NB4 (cell line): ENCODE measurements at places on chromosomes 7 and 10.

GRCh38 chr10:3493621-3494020, 291.4 kb downstream of the KLF6 start:
- no peak for DNase-seq

GRCh38 chr7:115178835-115179234, 256.9 kb downstream of the MDFIC start:
- DNase-seq: no peak

GRCh38 chr10:80414142-80414895, 6.0 kb downstream of the PRXL2A start:
- DNase-seq: no peak

DNA sequence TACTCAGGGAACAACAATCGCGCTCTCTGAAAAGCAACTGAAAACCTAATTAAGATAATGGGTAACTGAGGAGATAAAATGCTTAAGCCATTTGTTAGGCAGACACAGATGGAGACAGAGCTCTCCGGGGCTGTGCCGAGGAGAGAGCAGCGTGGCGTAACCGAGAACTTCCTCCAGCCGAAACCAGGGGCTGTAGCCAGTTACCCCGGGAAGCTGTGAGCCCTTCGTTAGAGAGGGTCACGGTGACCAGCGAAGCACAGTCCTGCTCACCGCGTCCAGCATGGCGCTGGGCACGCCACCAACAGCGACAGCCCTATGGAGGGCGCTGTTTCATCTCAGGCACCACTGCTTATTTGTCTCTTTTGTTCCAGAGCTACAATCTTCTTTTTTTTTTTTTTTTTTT, 16.1 kb downstream of the PAPOLB start:
- peak; percentile 87 for DNase-seq

DNA sequence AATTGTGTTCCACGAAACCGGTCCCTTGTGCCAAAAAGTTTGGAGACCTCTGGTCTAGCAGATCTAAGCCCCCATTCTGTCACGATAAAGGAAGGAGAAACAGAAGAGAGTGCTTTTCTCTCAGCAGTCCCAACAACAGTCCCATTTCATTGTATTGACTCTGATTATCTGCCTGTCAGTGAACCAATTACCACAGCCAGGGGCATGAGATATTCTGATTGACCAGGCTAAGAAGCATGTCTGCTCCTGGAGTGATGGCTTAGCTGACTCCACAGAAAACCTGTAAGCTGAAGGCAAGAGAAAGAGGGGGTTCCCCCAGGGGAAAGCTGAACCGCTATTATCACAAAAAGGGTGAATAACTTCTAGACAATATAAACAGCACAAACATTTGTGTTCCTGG, 765.4 kb downstream of the SORCS1 start:
- no peak for DNase-seq

GRCh38 chr10:12214763-12215218, 18.8 kb downstream of the CDC123 start:
- DNase-seq: peak; percentile 56

- peak; percentile 16 for DNase-seq
These were observed 54.1 kb downstream of the DYNC2I1 start for GRCh38 chr7:158910254-158911053.

- no peak for DNase-seq
These were observed 26.2 kb upstream of the HDAC9 start for GRCh38 chr7:18469316-18469715.

DNA sequence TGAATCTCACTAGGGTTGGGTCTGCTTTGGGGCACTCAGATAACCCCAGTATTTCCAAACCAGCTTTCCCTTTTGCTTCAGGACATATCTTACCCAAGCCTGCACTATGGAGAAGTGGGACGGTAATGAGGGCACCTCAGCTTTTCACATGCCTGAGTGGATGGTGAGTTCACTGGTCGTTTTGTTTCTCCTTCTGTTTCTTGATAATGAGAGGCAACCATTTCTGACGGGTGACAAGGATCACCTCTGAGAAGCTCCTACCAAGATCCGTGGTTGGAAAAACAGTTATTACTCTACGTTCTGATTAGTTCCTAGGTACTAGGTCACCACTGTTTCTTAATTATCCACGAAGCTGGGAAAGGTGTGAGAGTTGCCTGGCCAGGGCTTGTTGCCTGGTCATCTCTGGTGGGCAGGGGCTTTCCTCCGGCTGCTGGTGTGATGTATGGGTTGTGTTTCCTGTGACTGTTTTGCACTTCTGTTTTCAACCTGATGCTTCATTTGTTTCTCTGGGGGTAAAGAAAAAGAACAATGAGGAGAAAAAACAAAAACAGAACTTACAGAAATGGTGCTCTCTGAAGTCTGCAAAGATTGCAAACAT, 65.7 kb upstream of the STRIP2 start:
- DNase-seq: no peak

DNA sequence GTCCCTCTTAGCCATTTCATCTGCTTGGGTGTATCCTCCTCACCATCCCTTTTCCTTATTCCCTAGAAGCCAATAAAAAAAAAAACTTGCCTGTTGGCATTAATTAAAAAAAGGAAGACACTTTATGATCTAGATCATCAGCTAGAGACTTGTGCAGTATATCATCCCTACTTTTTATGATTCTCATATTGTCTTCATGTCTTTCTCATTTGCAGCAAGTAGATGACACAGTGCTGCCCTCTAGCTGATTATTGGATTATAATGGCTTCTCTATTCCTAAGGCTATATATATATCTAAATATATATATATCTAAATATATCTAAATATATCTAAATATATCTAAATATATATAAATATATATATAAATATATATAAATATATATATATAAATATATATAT, 272.4 kb upstream of the LRGUK start:
- DNase-seq: peak; percentile 60

DNA sequence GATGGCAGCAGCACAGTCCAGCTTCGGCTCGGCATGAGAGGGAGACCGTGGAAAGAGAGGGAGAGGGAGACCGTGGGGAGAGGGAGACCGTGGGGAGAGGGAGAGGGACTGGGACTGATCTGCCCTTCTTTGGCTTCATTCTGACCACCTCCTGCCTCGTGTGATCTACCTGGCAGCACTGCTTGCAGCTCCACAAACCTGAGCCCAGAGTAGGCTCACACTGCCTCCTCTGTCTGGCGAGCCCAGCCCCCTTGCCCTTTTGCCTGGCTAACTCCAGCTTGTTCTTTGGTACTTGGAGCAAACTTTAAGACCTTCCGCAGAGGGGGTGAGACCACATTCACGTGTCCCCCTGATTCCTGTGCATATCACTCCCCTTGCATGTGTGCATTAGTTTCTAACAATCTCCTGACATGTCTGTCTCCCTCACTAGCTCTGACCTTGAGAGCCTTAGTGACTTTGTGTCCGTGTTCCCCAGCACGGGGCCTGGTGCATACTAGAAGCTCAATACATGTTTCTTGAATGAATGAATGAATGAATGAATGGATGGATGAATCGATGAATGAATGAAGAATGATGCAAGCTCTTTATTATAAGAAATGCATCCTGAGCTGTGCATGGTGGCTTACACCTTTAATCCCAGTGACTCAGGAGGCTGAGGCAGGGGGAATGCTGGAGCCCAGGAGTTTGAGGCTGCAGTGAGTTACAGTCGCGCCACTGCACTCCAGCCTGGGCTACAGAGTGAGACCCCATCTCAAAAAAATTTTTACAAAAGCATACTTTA, 31.2 kb downstream of the UBTD1 start:
- no peak for DNase-seq

DNA sequence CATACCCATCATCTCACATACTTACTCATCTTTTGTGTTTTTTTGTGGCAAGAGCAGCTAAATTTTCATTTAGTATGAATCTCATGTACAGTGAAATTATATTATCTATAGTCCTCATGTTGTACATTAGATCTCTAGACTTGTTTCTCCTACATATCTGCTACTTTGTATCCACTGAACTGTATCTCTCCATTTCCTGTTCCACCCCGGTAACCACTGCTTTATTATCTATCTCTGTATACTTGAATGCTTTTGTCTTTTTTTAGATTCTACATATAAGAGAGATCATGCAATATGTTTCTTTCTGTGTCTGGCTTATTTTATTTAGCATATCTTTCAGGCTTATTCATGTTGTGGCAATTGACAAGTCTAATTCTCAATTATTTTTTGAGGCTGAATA, 125.1 kb downstream of the ANKRD7 start:
- DNase-seq: no peak

DNA sequence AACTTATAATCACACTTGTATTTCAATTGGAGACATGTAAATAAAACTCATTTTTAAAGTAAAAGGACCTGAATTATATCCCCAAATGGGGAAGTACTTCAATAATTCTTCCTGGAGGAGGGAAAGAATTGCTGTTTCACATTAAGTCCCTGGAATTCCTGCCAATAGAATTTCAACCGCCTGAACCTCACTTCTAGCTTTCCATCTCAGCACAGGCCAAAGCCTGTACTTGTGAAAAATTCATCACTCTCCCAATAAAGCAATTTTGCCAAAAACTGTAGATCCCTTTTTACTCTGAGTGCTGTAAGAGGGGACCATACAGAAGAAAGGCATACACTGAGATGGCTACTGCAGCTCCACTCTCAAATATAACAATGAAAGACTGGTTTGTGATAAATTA, 54.8 kb downstream of the CADPS2 start:
- no peak for DNase-seq

- no peak for DNase-seq
These were observed 488.8 kb upstream of the ZMIZ1 start for GRCh38 chr10:78579995-78580394.

GRCh38 chr7:66583490-66584110, 45.1 kb upstream of the KCTD7 start:
- DNase-seq: peak; percentile 82

DNA sequence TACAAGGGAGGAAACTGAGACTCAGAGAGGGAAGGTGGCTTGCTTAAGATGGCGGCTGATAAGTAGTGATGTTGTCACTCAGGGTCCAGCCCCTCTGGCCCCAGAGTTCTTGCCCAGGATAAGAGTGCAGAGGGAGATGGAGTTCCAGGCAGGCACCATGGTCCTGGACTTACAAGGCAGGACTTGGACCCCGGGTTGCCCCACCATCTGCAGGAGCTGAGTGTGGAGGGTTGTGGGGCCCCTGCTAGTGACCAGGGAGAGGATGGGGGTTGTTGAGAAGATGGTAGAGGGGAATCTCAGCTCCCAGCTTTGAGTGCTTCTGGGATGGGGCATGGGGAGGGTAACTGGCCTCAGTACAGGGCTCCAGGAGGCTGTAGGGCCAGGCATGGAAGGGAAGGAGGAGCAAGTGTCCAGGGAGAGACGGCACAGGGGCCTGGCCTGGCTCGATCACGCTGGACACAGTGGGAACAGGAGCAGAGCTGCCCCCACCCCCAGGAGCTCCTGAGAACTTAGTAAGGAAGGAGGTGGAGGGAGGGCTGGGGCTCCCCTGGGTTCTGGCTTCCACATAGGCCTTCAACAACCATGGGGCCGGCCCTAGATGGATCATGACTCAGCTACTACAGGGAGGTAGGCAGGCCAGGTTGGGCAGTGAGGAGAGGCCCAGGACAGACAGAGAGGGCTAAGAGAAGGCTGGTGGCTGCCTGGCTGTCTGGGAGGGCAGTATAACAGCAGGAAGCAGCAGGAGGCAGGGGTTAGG, 28.2 kb downstream of the PPIF start:
- DNase-seq: peak; percentile 31

GRCh38 chr10:133058331-133059092, 29.2 kb upstream of the ADGRA1 start:
- DNase-seq: peak; percentile 26

DNA sequence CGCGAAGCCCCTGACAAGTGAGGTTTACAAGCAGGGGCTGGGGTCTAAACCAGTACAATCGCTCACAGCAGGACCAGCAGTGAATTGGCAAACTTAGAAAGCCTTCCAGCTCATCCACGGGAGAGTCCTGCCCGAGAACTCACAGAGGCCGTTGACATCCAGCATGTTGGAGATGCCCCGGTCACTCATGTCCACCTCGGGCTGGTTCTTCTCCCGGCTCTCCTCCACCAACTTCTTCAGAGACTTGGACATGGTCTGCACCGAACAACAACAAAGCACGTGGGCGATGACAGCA, 447 bp downstream of the RSU1 start:
- DNase-seq: no peak

DNA sequence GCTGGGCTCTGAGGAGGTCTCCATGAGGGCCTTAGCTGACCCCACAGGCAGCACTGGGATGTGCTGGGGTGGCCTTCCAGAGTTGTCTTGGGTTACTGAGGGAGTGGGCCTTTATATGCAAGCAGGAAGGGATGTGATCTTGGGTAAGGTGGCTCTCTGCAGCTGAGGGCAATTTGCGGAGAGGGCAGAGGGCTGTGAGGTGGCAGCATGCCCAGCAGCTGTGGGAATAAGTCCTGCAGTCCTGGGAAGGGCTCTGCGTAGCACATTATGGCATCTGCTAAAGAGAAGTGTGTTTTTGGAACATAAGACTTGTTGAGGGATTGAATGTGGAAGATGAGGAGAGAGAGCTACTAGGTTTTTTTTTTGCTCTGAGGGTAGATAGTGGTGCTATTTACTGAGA, 99.6 kb upstream of the KMT2E start:
- no peak for DNase-seq

GRCh38 chr10:119917777-119918176, 25.2 kb downstream of the SEC23IP start:
- DNase-seq: peak; percentile 19

DNA sequence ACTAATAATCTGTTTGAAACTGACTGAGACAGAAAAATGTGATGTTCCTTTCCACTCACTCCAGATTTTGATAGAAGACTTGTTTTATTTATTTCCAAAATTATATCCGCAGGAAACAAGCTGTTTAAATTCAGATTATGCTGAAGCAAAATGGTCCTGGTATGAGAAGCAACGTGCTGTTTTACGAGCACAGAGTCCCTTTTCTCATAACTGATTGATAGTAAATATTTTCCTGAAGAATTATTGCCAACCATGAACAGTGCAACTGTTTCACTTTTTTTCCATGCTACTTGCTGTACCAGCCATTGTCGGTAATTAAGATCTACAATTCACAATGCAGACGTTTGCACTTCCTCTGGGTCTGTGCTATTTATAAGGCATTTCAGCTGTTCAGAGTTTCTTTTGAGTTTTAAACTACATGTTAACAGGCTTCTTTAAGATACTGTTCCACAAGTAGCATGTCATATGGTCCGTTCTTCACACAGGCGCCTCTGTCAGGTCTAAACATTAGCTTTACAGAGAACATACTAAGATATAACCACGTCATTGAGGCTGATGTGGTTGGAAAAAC, 103.8 kb downstream of the POLL start:
- DNase-seq: no peak

- DNase-seq: peak; percentile 87
These were observed 115.0 kb upstream of the ZNF438 start for GRCh38 chr10:31146491-31147209.

DNA sequence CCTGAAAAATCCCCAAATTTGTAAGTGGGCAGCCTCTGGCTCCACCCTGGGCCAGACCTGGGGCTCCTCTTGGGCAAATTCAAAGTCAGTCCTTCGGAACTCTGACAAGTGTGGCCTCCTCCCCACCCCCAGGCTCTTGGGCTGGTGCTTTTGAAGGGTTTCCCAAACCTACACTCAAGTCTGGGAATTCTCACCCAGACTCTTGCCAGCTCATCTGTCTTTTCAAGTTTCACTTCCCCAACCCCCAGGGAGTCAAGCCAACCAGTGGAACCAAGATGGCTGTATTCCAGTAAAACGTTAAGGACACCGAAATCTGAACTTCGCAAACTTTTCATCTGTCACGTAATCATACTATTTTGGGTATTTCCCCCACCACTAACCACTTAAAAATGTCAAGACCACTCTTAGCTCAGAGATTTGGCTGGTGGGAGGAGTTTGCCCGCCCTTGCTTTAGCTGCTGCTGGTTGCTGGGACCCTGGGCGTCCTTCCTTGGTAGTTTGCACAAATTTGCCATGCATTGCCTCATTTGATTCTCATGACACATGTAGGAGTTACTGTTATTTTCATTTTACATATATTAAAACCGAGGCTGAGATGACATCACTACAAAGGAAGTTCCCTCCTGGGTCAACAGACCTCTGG, 1.7 kb upstream of the MYO1G start:
- peak; percentile 98 for DNase-seq
